Mesenchymal stem cell (in vitro differentiated cells and primary cell): ENCODE measurements at places on chromosomes 11 and 22.

- DNase-seq, result no peak
Measured at GRCh38 chr11:111734101-111734953, 31.9 kb downstream of the PPP2R1B start.

GRCh38 chr11:113178381-113179070 is 135.9 kb upstream of the TTC12 start:
- DNase-seq, result no peak

- DNase-seq, result no peak
Measured at GRCh38 chr11:99589771-99590170, 569.0 kb downstream of the CNTN5 start.

DNA sequence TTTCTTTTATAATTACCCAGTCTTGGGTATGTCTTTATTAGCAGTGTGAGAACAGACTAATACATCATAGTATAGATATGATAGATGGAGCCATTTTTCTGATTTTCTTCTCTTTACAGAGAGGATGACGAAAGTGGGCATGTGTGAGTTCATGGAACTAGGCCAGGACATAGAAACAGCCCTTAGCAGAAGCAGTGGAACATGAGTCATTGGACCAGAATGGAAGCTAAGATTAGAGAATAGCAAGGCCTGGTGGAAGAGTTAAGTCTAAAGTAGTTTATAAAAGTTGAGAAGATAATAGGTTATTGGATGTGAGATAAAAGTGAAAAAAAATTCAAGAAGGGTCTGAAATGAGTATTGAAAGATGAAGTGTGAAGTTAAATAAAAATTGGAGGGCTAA is 97.0 kb upstream of the MPPED2 start:
- no peak for DNase-seq

GRCh38 chr22:19225560-19225959 is 47.0 kb upstream of the SLC25A1 start:
- no peak for DNase-seq

GRCh38 chr22:43289531-43289963 is 53.6 kb downstream of the SCUBE1 start:
- DNase-seq, result peak; percentile 27

DNA sequence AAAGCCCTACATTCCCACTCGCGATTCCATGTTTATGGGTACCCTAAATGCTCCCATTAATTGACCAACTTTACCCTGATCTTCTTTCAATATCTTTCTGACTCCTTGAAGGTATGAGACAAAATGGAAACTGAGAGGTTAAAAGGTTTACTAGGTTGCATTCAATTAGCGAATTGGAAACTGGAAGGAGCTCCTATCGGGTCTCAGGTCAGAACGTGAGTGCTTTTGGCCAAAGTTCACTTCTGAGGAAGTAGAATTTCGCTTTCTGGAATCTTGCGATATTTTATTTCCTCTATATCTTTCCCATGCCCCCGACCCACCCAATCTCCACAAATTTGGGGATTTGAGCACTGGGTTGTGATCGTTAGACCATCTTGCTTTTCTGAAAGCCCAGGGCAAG is 2.6 kb downstream of the EHF start:
- no peak for DNase-seq

- no peak for DNase-seq
Measured at GRCh38 chr22:39710380-39711150, 140.0 kb downstream of the CACNA1I start.

DNA sequence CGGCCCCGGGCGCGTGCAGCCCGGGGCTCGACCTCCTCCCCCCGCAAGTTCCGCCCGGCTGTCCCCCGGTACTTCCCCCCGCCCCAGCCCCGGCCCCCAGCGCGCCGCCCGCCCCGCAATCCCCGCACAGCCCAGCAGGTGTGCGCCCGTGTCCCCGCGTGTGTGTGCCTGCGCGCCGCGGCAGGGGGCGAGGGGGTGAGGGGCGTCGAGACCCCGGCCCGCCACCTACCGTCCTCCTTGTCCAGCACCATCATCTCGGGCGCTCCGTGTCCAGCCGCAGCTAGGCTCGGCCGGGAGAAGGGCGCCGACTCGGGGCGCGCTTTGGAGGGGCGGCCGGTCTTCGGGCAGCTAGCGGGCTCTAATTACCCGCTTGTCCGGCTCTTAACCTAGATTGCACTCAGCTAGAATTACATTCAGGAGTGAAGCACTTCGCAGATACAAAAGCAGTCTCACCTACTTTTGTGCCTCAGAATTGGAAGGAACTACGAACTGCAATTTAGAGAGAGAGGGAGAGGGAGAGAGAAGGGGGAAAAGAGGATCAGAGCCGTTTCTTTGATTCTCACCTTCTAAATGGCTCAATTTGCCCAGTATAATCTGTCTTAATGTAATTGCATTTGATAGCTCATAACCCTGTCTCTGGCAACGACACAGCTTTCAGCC is 439 bp downstream of the LMO1 start:
- no peak for DNase-seq

GRCh38 chr11:68375337-68375736 is 62.9 kb downstream of the LRP5 start:
- DNase-seq, result no peak
